Pancreas (tissue), 10 donors: ENCODE measurements at places on chromosomes 1 and 21. TPM values are rescaled to one million over a fixed set of nuclear protein-coding genes. Genes with fewer than 3 reads are reported as not detected.

CD34 gene
- 11.6 TPM for polyA plus RNA-seq

ADAM15 gene
- polyA plus RNA-seq, result 114 TPM

FAAP20 gene
- polyA plus RNA-seq, result 75.6 TPM

PBX1 gene
- polyA plus RNA-seq, result 21.7 TPM

PKP1 gene
- 0.12 TPM for polyA plus RNA-seq

FAM43B gene
- 0.30 TPM for polyA plus RNA-seq

PI4KB gene
- 33.3 TPM for polyA plus RNA-seq

TACSTD2 gene
- polyA plus RNA-seq, result 41.2 TPM

NTMT2 gene
- polyA plus RNA-seq, result not detected

CRB1 gene
- not detected for polyA plus RNA-seq

CYP2J2 gene
- 3.1 TPM for polyA plus RNA-seq

LCE6A gene
- polyA plus RNA-seq, result not detected

GRCh38 chr21:42252778-42253340 is 33.9 kb downstream of the ABCG1 start:
- DNase-seq, result peak; percentile 75

GRCh38 chr1:155209312-155209721 is 822 bp downstream of the MTX1 start:
- DNase-seq, result no peak

DNA sequence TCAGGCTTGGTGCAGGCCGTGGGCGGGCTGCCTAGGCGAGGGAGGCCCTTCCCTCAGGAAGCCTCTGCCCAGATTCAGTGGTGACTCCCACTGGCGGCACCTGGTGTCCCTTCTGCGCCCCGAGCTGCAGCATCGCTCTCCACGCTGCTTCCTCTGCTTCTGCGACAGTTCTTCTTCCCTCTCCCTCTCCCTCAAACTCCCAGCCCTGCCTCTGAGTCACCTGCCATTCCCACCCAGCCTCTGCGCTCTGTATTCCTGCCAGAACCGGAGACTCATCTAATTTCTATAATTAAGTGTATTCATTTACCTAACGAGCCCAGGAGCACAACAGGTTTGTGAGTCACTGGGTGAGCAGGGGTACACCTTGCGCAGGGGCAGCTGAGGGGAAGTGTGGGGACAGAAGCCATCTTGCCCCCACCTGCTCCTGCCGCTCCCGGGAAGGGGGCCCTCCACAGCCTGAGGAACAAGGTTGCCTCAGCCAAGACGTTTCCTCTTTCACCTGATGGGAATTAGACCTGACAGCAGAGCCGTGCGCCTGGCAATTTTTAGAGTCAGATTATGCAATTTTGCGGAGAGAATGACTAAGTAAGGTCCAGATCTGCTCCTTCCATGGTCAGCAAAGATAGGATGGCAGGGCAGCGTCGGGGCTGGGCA is 19.4 kb downstream of the KCNC4 start:
- peak; percentile 6 for DNase-seq

DNA sequence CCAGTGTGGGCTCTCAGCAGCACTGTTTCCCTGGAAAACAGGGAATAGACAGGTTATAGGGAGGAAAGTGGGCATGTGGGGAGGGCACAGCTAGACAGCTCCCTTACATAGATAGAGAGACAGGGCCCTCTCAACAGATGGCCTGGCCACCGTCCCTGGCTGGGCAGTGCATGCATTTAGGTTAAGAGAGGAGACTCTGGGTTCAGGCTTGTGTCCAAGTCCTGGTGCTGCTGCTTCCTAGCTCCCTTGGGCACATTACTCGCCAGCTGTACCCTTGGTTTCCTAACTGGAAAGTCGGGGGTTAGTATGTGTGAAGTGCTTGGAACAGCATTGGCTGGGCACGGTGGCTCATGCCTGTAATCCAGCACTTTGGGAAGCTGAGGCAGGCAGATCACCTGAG is 9.1 kb downstream of the PLOD1 start:
- DNase-seq, result no peak

DNA sequence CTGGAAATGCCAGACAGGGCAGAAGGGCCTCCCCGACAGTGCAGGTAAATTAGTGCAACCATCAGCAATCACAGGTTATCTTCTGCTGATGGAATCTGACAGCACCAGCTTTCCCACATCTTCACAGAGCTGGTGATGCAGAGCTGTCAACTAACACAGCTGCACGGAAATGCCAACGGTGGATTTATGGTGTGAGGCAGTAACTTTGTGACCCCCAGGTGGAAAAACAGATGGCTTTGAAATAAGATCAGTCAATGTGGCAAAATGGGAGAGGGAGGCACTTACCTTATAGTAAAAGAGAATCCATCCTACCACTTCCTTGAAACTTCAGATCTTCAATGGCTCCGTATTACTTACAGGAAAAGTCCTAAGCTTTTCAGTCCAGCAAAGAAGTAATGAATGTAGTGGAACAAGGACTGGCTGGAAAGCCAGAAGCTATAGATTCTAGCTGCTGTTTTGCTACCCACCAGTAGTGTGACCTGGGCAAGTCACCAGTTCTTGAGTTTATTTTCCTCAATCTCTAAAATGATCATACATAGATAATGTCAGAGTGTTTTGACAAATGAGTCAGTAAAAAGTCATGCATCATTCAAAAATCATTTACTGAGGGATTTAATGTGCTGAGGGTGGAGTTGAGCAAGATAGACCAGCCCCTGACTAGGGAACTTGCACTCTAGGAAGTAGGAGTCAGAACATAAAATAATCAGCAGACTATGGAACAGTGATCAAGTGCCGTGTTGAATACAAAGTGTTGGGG is 245.7 kb upstream of the JUN start:
- DNase-seq, result no peak

DNA sequence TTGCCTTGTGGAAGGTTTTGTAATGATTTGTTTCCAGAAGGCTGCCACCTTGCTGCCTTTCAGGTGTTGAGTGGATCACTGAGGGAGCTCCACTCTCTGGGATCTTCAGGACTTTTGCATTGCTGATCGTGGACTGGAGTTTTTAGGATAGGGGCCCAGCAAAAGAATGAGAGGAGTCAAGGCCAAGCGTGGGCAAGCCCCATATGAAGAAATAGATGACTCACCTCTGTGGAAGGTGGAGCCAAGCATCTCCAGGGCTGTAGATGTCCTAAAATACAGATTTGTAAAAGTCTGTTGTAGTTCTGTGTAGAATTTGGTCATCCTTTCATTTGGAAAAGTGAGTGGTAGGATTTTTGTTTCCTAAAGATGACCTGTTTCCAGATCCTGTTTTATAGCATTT is 67.0 kb downstream of the ST3GAL3 start:
- no peak for DNase-seq

GRCh38 chr1:157819215-157819614 is 705 bp downstream of the FCRL1 start:
- no peak for DNase-seq

- DNase-seq, result no peak
Observed at GRCh38 chr1:23913212-23913880, at the start of gene CNR2. CNR2 (minus strand) TSS chr1:23913362; CDS start chr1:23875617, 37,745 bp downstream.

DNA sequence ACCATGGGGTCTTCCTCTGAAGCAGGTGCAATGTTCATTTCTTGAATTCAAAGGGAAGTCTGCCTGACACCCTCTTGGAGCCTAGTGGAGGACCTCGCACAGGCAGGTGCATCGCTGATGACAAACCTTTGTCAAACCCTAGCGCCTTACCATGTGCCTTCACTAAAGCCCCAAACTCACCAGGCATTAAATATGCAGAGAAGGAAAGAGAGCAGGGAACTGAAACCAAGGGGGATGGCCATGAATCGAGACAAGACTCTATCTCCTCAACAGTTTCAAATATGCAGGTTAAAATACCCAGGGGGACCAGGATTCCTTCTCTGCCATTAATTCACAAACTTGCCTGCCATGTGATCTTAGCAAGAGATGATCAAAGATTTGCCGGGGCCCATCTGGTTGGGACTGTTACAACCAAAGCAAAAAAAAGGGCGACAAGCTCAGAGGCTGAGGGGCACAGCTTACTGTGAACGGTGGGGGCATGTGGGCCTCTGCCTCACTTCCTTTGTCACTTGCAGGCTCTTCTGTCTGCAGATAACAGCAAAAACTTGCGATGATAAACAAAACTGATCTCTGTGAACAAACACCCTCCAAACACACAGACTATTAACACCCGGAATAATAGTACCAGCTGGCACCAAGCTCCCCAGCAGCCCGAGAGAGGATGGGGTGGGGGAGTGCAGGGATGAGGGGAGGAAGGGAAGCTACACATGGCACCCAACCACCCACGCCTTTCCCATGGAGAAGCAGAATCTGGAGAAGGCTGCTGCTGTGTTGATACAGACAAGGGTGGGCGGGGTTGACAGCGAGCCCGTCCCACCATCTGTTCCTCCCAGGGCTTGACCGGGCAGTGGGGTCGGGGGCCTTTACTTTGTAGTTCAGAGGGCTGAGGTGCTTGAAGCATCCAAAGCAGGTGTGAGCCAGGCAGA is 33.9 kb downstream of the TMEM63A start:
- peak; percentile 54 for DNase-seq

DNA sequence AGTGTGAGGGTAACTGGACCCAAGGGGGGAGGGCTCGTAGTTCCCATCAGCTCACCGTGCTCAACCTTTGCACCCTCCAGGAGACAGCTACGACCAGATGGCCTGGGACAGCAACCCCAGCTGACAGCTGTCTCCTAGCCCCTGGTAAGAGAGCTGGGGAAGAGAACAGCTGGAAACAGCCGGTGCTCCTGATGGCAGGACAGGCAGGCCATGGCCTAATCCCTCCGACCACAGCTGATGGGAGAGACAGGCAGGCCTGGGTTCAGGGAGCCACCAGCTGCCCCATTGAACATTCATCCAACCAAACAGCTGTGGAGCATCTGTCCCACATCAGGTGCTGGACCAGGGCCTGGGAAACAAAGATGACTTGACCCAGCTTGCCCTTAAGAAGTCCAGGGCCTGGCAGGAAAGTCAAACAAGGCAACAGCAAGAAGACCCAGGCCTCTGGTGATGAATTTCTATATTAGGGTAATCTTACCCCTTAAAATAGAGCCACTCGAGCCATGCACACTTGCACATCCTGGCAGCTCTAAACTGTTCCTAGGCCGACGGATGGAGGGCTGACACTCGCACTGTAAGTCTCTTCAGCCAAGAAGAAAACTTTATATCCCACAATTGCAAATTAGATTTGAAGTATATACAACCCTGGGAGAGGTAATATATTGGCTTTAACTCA is 12.2 kb downstream of the OLFML2B start:
- DNase-seq, result no peak

DNA sequence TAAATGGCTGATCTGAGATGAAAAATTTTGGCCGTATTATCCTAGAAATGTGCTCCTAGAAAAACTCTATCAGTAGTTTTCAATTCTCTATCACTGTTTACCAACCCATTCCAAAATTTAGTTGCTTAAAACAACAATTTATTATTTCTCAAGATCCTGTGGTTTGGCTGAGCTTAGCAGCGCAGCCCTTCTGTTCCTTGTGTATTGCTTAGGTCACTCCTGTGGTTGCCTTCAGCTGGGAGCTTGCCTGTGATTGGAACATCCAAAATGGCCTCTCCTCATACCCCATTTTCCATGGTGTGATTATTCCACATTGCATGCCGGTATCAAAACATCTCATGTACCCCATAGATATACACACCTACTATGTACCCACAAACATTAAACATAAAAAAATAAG is 22.8 kb upstream of the STUM start:
- DNase-seq, result no peak

DNA sequence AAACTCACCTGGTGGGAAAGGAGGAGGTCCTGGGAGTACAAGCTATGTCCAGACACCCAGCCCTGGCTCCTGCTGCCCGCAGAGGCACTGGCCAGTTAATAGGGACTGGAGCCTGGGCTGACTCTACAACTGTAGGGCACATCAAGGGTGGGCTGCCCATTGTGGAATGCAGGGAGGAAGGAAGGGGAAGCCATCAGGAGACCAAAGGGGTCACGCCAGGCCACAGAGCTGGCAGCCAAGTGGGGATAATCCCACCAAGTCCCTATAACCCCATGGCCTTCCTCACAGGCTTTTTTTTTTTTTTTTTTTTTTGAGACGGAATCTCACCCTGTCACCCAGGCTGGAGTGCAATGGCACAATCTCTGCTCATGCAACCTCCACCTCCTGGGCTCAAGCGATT is 14.7 kb downstream of the TMEM53 start:
- no peak for DNase-seq

DNA sequence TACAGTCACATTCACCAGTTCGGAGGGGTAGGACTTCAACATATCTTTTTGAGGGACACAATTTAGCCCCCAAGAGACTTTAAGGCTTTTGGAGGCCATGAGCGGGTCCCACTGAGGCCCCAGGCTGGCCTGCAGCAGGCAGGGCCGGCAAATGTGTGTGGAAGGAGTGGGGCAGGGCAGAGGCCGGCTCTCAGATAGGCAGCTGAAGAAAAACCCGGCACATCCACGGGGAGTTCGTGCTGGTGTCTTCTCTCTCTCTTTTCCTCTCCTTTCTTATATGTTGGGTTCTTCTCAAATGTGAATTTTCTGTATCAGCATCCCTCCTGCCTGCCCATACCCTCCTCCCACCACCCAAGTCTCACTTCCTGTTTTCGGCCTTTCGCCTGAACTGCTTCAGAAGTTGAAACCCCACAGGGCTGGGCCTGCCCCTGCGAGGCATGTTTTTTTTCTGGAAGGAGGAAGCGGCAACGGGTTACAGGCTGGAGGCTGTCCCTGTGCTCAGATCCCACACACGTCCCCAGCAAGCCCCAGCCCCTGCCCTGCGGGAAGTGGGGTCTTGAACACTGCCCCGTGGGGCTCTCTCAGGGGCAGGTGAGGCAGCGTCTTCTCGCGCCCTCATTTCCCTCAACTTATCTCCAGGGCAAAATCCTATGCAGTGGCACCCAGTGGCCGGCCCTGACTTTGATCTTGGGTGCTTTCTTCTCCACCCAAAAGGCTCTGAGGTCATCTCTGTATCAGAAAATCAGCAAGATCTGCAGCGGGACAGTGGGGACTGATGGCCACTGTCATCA is 9.7 kb upstream of the UMODL1 start:
- no peak for DNase-seq

- DNase-seq, result peak; percentile 40
Observed at GRCh38 chr1:18575620-18576019, 55.0 kb upstream of the PAX7 start.

DNA sequence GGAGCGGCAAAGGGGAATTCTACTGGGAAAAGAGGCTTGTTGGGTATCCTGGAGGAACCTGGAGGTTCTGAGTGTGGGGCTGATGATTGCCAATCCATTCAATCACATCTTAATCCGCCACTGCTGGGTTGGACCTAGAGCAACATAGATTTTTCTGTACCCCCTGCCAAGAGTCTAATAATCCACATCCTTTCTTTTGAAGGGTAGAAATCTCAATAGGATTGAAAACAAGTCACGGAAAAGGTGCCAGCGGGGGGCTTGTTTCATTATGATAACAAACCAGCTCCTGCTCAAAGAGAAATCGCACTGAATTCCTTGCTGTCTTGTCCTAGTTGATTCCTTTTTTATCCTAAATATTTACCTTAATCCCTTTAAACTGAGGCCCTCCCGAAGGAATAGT is 528.5 kb downstream of the ADGRL2 start:
- DNase-seq, result no peak

GRCh38 chr1:94068096-94068998 is 52.6 kb downstream of the ABCA4 start:
- no peak for DNase-seq
